ENCODE measurements at places on chromosomes 1 and 21.

DNA sequence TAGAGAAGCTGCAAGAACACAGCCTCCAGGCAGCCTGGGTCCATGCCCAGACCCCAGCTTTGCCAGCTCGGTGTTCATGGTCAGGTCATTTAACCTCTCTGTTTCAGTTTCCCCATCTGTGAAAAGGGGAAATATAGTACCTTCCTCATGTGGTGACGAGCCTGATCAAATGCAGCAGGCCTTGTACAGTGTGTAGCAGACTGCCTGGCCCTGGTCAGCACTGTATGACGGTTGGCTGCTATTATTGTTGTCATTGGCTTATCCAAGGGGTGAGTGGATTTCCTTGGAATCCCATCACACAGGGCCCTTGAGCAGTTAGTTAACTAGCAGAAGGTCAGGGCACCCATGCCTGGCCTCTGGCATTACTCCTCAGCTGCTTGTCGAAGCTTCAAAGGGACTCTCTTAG, 6.6 kb upstream of the TMEM51 start:
- no peak for DNase-seq

DNA sequence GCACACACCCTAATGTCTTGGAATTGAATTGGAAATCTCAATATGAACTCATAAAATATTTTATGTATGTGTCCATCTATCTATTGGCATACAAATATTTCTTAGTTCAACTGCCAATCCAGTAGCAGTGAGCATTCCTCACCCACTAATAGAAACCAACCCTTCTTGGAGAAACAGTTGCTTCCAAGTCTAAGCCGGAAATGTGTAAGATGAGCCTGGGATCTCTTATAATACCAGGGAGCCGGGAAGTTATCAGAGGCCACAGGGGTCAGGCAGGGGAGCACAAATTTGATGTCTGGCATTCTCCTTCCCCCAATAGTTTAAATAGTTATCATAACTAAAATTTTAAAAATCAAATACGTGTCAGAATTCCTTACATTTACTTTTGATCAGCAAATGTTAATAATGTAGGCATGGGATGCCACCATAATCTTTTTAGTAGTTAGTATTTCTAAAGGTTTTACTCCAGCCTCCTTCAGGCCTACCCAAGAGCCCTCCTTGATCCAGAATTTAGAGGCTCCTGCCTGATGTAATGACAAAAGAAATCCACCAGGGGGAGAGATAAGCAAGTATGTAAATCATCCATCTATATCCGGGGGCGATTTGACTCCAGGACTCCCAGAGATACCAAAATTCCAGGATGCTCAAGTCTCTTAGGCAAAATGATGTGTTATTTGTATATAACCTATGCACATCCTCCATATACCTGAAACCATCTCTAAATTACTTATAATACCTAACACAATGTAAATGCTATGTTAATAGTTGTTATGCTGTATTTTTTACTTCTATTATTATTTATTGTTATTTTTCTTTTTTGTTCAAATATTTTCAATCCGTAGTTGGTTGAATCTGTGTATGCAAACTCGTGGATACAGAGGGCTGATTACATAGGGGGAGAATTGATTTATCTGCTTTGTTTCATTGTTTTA, 218.7 kb upstream of the COA6 start:
- DNase-seq, result peak; percentile 9

DNA sequence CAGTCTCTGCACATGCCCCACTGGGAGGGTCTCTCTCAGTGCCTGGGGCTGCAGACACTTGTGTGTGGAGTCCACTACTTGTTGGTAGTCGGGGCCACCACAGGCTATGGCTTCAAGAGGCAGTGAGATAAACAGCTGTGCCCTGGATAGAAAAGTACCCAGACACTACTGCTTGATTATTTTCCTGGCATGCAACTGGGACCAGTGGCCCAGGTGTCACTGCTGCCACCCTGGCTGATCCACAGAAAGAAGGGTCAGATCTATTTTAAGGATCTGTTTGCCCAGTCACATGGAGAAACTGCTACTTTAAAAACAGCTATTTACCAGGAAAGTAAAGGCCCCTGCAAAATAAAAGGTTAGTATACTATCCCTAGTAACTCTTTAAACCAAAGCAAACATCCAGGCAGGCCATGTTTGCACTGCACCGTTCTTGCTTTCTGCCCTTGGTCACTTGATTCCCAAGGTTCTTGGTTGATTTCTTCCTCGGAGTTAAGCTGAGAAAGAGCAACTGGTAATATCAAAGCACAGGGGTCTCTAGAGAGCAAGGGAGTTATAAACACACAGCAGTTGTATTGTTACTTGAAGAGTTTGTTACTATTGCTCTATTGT, 99.9 kb downstream of the GLUL start:
- DNase-seq, result no peak

GRCh38 chr1:77560741-77561140, 121.7 kb downstream of the ZZZ3 start:
- no peak for DNase-seq

- no peak for DNase-seq
Measured at GRCh38 chr1:248891758-248892157, 14.3 kb upstream of the PGBD2 start.

- no peak for DNase-seq
Measured at GRCh38 chr1:92792340-92792782, 7.5 kb upstream of the EVI5 start.

GRCh38 chr1:92853299-92853698, 21.5 kb downstream of the RPL5 start:
- no peak for DNase-seq

GRCh38 chr1:155424091-155424490, 103.4 kb downstream of the RUSC1 start:
- no peak for DNase-seq

GRCh38 chr1:158496374-158496773, 24.4 kb downstream of the OR10R2 start:
- no peak for DNase-seq

- peak; percentile 24 for DNase-seq
Measured at GRCh38 chr1:85148524-85149250, 52.1 kb downstream of the SYDE2 start.

GRCh38 chr1:162391790-162392563, 10.4 kb downstream of the C1orf226 start:
- no peak for DNase-seq

DNA sequence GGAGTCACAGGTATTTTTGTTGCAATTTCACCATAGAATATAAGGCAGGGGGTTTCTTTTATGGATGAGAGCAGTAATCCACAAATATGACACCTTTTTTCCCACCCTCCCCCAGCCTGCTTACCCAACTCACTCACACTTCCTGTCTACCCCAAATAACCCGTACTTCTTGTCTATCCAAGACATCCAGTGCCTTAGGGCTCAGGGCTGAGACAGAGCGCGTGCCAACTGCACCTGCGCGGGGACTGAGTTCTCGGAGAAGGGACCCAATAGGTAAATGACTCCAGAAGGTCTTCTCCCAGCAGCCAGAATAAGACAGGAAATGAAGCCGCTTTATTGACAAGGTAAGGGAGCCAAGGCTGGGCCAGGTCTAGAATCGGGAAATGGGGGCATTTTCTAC, 369.1 kb downstream of the SIPA1L2 start:
- no peak for DNase-seq

DNA sequence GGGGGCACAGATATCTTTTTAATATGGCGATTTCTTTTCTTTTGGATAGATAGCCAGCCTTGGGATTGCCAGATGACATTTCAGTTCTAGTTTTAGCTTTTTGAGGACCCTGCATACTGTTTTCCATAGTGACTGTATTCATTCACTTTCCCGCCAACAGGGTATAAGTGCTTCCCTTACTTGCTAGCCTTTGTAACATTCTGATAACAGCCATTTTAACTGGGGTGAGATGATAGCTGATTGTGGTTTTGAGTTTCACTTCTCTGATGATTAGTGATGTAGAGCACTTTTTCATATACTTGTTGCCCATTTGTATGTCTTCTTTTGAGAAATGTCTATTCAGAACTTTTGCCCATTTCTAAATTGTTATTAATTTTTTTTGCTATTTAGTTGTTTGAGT, 151.9 kb downstream of the NTPCR start:
- DNase-seq, result no peak

DNA sequence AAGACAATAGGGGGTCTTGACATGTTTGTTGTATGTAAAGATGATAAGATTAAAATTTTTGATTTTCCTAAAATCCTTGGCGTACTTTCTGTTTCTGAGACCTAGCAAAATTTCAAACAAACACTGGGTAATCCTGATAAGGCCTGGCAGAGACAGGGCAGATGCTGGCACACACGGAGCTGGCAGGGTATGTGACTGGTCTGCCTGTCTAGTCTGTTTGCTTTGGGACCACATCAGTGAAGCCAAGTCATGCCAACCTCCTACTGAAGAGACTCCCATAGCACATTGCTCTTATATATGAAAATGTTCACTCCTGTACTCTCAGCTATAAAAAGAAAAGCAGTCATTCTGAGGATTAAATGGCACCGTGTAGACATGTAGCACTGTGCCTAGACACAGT, 14.1 kb downstream of the TOR3A start:
- DNase-seq, result no peak

GRCh38 chr1:147384804-147385203, 142.3 kb downstream of the CHD1L start:
- DNase-seq, result no peak

GRCh38 chr21:44831227-44831860, 13.5 kb upstream of the SUMO3 start:
- DNase-seq, result no peak

DNA sequence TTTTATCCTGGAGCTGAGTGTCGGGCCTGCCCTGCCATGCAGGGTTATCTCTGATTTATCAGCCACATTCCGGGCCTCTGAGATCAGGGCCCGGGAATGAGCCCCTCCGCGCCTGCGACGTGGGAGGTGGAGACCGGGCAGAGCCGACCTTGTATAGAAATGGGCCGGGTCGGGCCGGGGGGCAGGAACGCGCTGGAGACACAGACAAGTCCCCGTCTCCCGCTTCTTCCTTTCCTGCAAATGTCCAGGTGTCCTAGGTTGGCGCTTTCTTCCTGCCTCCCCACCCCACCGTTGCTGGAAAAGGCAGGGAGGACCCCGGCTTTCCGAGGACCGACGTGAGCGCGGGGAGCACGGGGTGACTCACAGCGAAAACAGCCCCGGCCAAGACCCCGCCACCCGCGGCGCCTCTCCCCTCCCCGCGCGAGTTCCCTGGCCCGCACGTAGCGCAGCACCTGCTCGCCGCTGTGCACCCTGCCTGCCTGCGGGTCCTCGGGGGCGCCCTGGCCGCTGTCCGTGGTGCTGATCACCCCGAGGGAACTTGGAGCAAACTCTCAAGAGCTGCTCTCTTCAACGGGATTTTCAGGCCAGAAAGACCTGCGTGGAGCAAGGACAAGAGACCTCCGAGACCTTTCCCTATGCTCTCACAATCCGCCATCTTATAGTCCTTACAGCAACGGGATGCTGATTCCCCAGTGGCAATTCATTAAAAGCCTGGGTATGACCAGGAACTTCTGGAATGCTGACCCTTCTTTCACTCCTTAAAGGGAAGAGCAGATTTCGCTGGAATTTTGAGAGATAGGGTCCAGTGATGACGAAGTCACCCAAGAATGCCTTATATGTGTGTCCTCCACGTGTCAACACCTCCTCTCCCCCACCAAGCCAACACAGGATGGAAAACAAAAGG, 475 bp upstream of the NPPB start:
- no peak for DNase-seq

DNA sequence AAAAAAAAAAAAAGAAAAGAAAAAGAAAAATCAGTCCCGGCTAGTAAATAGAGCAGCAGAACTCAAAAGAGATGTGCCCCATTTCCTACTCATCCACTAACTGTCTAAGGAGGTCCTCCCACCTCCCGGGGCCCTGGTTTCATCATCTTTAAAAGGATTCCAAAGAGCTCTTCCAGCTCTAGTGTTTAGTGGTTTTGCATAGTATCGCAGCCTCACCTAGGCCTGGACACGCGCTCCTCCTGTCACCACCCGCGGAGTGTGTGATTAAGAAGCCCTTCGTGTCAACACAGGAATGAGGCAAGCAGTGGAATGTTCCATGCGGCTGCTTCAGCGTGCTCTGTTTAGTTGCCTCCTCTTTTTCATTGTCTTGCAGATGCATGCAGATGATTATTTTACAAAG, 49.0 kb downstream of the LBR start:
- peak; percentile 40 for DNase-seq

DNA sequence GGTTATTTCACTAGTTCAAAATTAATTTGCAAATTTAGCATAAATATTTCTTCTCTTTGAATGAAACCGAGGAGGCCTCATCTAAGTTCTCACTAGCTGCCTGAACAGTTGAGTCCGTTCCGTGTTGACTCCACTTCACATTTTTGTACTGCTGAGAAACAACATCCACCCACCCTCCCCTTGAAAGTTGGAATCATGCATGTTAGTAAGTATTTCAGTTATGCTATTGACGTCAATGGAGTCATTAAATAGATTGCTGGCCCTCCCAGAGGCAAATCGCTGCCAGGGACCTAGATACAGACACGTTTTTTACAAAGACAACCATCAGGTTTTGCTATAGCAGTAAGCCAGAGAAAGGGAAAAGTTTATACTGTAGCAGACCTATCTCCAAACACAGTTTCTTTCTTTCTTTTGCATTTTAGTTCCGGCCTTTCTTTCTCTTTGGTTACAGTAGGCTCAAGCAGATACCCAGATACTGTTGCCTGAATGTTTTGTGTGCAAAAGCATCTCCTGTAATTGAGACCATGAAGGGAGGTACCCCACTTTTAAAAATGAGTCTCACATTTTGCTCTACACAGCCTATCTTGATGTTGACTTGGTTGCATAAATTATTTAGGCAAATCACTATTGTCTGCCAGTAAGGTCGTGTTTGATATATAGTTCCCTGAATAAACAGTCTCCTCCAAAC, 262.6 kb upstream of the SGIP1 start:
- peak; percentile 98 for DNase-seq

- no peak for DNase-seq
Measured at GRCh38 chr1:15053153-15053552, 100.4 kb upstream of the TMEM51 start.

- no peak for DNase-seq
Measured at GRCh38 chr1:37478451-37478881, 4.1 kb downstream of the ZC3H12A start.

- no peak for DNase-seq
Measured at GRCh38 chr1:196306421-196306820, 301.8 kb downstream of the KCNT2 start.

GRCh38 chr1:16342331-16343062, 9.8 kb downstream of the FBXO42 start:
- no peak for DNase-seq

GRCh38 chr1:205210756-205211168, 740 bp downstream of the DSTYK start:
- no peak for DNase-seq
